ENCODE measurements at places on chromosomes 5 and 9.

- no peak for DNase-seq
Observed at GRCh38 chr5:158054223-158055110, 195.5 kb upstream of the CLINT1 start.

DNA sequence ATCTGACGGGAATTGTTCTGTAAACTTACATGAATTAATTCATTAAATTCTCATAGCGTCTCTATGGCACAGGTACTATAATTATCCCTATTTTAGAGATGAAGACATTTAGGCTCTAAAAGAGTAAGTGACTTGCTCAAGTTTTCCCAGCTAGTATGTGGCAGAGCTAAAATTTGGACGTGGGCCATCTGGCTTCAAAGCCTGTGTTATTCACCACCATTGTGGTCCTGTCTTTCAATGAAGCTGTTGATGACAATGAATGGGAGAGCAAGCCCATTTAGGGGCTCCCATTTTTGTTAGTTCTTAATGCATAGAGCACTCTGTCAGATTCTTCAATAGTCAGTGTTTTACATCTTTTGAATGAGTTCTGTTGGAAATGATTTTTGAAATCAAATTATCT lies 236.0 kb upstream of the CD180 start:
- no peak for DNase-seq

- no peak for DNase-seq
Observed at GRCh38 chr5:35162848-35163709, 67.2 kb downstream of the PRLR start.

- no peak for DNase-seq
Observed at GRCh38 chr5:122164070-122164435, 34.7 kb downstream of the ZNF474 start.

DNA sequence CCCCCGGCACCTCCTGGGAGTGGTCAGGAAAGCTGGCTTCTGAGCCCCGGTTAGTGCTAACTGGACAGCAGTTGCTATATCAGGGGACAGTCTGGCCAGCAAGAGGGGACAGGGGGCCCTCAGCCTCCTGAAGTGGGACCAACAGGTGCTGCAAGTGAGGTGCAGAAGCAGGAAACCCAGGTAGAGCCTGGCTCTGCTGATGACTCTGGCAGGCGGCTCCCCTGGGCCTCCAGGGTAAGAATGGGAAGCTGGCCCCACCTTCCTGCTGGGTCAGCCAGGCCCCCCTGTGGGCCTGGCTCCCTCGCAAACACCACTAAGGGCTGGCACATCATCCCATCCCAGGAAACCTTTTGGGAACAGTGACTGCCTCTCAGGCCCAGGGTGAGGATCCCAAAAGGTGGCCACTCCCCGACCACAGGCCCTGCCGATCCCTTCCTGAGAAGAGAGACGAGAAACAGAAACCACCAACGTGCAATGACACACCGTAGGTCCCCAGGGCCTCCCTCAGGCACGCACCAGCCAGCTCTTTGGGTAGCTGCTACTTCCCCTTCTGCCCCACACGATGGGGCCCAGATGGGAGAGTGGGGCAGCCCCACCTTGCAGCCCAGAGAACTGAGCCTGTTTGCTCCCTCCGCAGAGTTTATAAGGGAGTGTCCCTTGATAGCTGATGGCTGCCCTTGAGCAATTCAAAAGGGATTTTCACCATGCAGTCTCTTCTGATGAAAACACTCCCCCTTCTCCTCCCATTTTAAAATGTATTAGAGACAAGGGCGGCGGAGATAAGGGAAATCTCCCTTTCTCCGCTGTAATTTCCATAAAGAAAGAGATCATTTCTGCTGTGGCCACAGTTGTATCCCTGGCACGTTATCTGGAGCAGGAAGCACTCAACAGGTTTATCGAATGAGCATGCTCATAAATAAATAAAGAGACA lies 76.8 kb downstream of the STK10 start:
- peak; percentile 63 for DNase-seq

DNA sequence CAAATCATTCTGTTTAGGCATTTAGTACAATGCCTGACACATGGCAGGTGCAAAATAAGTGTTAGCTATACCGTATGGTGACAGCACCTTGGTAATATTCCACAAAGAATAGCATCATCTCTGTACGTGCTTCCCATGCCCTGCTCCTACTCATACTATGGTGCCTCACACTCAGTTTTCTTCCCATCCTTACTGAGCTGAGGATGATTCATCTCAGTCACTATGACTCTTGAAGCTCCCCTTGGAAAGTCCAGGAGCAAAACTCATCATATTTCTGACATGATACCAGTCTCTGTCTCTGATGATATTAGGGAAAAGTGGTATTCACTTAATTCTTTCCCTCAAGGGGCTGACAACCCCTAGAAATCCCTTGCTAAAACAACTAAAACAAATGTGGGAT lies 423.3 kb downstream of the EFNA5 start:
- DNase-seq: no peak
